Neural crest cell (in vitro differentiated cells): ENCODE measurements at places on chromosomes 7 and 10. TPM values are rescaled to one million over a fixed set of nuclear protein-coding genes. Genes with fewer than 3 reads are reported as not detected.

The SLC39A12 gene
- total RNA-seq: not detected in 2 replicates

The AGAP4 gene
- 20.7 and 26.2 TPM in 2 replicates for total RNA-seq

The ANKRD61 gene
- 0.70 and 0.80 TPM in 2 replicates for total RNA-seq

The CEP55 gene
- total RNA-seq: 30.7 and 30.9 TPM in 2 replicates

The SPDYE6 gene
- total RNA-seq: not detected in 2 replicates
